Occipital lobe (tissue), 3 donors: ENCODE measurements at places on chromosomes 5 and 9.

DNA sequence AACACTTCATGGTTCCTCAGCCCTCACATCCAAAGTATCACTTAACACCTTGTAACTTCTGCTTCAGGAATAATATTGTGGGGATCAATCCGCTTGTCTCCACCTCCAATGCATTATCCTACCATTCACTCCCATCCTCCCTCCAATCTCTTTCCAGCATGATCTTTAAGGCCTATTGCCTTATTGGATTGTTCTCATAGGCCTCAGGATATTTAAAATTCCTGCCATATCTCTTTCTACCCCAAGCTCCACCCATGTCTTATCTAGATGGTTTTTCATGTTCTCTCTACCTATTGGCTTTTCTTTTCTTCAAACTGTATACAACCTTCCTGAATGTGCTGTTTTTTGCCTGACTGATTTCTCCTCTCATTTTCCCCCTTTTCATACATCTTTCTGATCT lies 7.2 kb downstream of the KDM4C start:
- DNase-seq: no peak

- DNase-seq: no peak
Measured at GRCh38 chr9:118527261-118527660, 823.1 kb downstream of the TLR4 start.

- DNase-seq: no peak
Measured at GRCh38 chr9:91783876-91784672, 166.0 kb downstream of the ROR2 start.

DNA sequence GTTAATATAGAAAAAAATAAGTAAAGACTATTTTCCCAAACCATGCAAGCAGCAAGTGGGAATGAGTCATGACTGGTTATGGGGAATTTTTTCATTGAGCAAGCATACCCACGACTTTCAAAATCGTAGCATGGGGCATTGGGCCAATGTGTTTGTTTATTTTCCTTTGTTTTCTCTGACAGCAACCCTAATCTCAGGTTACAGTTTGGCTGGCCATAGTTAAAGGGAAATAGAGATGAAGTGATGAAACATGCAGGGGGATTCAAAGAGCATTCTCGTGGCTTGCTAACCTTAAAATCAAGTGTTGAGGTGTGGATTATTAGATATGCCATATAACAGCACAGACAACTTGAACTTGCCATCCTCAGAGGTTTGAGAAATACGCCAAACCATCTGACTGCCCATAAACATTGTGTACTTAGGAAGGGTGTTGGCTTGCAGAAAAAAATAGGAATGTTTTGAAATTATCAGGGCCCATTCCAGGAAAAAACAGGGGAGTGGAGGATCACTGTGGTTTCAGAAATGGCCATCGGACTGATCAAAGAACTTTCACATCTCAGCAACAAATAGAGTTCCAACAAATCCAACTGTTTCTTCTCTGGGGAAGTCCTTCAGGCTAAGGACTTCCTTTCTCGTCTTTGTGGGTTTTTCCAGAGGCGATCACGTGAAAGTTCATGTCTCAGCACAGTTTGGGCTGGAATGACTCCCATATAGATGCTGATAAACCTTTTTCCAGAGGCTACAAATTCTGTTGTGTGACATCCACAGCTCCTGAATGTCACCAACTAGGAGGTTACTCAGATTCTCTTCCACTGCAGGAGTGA lies 259.1 kb downstream of the SYK start:
- no peak for DNase-seq

GRCh38 chr9:121453232-121453892 lies 46.3 kb downstream of the GGTA1 start:
- DNase-seq: no peak

DNA sequence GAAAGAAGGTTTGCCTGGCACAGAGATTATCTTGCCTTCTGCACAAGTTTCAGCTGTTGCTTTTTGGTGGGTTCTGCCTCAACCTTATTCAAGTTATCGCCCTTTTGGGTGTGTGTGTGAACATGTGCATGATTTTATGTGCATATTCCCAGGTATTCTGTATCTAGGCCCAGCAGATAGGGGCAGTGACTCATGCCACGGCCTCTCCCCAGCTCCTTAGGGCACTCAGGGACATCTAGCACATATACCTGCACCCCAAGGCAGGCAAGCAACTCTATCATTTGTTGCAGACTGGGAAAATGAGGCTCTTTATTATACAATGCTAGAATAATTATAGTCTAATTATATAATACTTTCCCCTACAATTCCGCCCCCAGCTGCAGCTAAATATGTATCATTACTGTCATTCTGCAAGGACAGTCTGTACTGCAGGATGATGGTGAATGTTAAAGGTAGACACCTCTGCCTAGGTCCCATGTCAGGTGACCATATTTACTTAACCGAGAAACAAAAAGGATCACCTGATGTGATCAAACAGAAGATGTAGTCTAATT lies 128.9 kb downstream of the PDE8B start:
- DNase-seq: no peak

DNA sequence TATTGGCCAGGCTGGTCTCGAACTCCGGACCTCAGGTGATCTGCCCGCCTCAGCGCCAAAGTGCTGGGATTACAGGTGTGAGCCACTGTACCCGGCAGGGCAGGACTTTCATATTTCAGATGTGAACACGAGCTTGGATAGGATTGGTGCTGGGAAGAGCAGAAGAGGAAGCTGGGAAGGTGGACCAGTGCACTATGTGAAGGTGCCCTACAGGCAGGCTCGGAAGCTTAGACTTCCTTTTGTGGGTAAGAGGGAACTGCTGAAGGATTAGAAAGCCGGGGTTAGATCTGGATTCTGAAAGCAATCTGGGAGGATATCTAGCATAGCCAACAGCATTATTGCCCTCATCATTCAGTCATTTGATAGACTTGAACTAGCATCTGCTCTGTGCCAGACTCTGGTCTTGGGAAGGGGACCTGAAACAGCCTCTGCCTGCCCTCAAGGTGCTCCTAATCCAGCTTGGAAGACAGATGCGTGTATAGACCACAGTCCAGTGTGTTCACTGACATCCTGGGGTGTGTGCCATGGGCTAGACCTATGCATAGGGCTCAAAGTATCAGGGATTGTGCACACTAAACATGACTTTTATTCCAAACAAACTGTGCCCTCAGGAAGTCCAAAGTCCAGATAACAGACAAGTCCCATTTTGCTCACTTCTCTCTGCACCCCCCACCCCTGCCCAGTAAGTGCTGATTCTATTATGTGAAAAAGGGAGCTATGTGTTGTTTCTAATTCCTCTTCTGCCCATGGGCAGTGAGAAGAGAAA lies 637 bp downstream of the CBY3 start:
- DNase-seq: no peak

- peak; percentile 46 for DNase-seq
Measured at GRCh38 chr9:99445371-99445891, 223.3 kb downstream of the SEC61B start.

GRCh38 chr9:115073456-115073855 lies 44.5 kb downstream of the TNC start:
- no peak for DNase-seq

DNA sequence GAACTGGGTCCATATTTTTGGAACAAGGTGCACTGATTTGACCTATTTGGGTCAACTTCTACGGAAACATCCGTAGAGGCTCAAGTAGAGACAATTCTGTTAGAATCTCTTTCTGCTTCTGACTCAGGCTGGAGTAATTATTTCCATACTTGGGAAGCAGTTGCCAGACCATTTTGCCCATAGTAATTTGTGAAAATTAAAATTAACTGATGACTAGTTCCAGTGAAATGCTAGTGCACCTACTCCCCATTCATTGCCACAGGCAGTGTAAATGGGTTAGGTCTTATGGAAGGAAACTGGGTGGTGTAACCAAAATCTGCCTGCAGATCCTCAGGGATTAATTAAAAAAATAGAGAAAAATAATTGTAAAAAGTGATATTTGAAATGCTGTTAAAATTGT lies 201.1 kb downstream of the TENT4A start:
- DNase-seq: no peak

GRCh38 chr9:137221506-137222111 lies 431 bp downstream of the RNF208 start:
- no peak for DNase-seq

DNA sequence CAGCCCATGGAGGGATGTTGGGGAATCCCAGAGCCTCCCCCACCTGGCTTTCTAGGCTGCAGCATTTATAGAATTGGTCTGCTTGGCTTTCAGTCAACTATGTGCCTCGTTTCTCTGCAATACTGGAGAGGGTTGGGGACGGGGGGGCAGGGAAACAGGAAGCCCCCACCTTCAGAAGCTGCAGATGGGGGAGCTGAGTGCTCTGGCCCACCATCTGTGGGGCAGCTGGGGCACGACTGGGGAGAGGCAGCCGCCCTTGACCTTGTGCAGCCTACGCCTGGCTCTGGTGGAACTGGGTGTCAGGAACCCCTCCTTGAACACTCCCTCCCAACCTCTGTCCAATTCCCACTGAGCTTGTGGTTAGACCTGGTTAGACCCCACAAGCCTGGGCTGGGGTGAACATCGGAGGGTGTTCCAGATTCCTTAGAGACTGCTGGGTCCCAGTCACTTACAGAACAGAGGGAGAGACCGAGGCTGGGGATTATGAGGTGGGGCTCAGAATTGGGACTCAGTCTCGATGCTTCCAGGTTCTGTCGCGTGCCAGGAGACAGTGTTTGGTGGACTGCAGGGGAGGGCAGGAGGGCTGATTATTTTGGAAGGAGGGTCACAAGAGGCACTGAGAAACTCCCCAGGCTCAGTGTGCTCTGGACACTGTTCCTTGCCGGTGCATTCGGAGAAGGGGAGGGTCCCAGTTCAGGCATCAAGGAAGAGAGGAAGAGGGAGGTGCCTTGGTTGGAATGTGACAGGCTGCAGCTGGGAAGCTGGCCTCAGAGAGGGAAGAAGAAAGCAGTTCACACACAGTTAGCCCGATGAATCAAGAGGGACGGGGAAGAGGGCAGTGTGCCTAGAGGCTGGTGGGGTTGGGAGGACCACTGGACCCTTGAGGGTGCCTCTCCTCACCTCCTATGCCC lies 25.6 kb downstream of the COL27A1 start:
- DNase-seq: no peak

DNA sequence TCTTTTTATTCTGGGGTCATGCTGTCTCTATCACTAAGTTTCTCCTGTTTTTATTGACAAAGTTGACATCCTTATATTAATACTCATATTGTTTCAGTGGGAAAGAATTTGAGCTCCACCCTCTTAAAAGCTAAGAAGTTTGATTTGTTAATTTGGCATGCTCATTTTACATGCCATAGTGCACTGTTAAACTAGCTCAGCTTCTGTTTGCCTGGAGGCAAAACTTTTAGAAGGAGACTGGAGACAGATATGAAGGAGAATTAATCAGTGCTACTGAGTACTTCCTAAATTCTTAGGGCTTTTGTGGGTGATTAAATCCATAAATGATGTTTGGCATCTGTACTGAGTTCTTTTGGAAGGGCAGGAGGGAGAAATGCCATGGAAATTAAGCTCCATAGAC lies 138.9 kb downstream of the NTRK2 start:
- no peak for DNase-seq

GRCh38 chr5:100165309-100165708 lies 369.9 kb upstream of the FAM174A start:
- no peak for DNase-seq

DNA sequence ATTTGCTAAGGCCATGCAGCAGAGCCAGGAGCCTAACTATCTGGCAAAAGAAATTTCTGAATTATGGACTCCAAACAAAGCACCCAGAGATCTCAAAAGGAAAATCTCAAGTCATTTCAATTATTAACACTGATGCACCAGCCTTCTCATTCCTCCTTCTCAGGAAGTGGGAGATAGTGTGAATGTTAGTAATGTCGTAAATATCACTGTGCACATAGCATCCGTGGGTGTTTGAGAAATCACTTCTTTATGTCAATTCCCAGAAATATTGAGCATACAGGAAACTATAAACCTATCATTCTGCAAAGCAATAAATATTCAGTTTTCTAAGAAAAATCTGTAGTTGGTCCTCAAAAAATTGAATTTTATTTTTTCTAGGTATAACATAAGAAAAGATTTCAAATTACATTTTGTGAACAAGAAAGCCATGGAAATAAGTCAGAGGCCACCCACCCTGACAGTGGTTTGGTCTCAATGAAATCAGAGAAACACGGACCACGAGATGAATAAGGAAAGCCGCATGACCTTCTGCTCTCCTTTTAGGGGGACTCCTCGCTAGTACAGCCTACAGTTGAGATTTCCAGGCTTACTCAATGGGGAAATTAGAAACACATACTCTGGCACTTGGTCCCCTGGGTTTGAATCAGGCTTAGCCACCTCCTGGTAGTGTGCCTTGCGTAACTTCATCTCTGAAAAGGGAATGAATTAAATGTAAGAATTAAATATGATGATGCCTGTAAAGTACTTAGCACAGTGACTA lies 120.6 kb downstream of the DIRAS2 start:
- no peak for DNase-seq

- DNase-seq: no peak
Measured at GRCh38 chr5:159576902-159577301, 246.6 kb upstream of the IL12B start.

- no peak for DNase-seq
Measured at GRCh38 chr5:62521319-62521718, 57.3 kb upstream of the LRRC70 start.

DNA sequence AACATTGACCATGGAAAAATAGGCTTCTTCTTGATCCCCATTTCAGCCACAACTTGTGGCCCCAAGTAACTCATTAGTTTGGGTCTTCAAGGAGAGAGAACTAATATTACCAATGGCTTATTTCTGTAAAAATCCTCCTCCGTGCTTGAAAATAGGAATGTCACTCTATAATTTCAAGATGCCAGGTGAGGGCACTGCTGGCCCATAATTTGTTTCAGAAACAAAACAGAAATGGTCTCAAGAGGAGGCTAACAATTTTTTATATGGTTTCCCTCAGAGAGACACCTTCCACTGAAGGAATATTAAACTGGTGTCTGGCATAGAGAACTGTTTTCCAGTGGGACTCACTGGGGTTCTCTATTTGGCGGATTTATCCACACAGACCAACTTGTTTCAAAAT lies 437.0 kb upstream of the TRPC7 start:
- peak; percentile 19 for DNase-seq

DNA sequence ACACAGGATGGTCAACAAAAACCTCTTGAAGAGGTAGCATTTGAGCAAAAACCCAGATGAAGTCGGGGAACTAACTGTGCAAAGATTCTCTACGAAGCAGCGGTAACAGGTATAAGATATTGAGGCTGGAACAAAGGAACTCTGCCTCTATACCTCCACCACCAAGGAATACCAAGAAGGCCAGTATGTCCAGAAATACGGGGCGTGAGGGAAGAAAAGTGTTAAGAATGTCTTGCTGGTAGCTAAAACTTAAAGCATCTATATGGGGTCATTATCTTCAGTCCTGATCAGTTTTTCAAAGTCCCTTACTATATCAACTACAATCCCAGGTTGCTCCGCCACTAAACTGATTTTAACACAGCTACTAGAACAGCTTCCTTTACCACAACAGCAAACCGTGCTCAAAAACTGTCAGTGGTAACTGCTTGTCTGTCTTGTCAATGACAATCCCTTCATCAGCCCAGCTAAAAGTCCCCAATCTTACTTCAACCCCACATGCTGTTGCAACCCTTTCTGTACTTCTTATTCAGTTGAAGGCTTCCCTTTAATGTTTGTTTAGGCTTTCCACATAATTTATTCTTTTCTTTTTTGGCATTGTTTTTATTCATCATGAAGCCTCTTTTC lies 9.4 kb downstream of the PAM start:
- no peak for DNase-seq
